ENCODE measurements at places on chromosomes 11 and 22.

DNA sequence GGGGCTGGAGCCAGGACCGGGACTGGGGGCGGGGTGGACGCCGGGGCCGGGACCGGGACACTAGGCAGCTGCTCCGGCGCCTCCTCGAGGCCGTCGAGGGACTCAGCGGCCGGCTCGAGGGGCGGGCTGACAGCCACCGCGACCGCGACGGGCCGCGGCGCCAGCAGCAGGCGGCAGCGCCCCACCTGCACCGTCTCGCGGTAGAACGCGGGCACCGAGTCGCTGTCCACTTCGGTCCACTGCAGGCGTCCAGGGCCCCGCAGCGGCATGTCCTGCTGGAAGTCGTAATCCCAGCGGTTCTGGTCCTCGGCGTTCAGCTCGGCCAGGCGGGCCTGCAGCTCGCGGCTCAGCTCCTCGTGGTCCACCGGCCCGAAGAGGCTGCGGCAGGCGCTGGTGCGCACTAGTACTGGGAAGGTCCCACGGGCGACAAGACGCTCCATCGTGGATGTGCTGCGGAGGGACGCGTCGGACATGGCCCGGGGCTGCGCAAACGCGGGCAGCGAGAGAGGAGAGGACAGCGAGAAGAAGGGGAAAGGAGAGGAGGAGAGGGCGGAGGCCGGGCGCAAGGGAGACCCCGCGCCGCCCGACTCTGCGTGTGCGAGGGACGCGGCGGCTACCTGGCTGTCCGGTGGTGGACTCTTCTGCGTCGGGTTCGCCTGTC is 428 bp downstream of the CDKN1C start:
- DNase-seq: no peak

- no peak for DNase-seq
Observed at GRCh38 chr22:44438481-44439131, 59.4 kb downstream of the RTL6 start.

DNA sequence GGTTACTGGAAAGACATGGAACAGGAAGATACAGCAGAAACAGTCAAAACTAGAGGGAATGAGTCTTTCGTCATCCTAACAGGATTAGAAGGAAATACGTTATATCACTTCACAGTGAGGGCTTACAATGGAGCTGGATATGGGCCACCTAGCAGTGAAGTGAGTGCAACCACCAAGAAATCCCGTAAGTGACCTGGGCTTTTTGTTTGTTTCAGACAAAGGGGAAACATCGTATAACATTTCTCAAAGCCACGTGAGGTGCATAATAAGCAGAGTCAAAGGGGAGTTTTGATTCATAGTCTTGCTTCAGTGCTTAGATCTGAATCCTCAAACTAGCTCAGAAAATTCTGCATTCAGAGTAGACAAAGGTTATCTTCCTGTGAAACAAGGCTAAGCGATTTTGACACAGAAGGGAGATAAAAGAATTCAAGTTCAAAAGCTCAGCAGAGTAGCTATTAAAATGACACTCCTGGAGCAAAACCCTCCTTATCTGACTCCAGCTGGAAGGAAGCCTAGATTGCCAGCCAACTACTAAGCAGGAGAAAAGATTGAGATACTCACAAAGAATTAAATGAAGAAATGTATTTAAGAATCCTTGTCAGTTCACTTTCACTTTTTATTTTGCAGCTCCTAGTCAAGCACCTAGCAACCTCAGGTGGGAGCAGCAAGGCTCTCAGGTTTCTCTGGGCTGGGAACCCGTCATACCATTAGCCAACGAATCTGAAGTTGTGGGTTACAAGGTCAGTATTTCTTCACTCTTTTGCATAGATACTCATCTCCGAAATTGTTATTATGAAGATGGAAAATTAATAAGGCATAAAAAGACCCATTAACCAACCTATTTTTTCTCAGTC is 346.4 kb upstream of the ARHGAP42 start:
- no peak for DNase-seq

DNA sequence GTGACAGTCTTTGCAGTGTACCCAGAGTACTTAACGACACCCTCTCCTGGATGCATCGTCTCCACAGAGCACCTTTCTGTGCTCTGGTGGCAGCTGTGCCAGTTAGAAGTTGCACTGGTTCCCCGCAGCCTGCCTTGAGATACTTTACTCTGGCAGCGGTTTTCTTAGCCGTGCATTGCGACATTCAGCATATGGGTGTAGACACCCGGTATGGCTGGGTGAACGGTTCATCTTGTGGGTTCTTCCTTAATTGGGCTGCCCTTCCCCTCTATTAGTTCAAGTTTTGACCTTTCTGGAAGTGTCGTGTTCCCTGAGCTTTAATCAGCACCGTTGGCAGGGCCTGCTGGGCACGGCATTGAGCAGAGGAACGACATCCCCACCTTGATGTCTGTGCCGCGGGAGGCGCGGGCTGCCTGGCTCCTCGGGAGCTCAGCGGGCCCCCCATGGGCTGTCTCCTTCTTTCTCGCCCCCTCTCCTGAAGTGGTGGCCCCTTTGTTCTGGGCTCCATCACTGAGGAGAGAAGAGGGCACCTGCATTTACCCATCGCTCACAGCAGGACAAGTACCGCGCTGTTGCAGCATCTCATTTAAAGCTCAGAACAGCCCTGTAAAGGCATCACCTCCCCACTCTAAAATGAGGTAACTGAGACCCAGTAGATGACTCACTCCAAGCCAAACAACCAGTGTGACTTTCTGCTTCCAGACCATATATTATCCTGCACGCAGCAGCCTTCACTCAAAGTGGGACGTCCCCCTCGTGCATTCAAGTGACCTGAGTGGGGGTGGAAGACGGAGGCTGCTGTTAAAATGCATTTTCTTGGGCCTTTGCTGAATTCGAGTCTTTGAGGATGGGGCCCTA is 13.3 kb downstream of the FAM83F start:
- DNase-seq: no peak

DNA sequence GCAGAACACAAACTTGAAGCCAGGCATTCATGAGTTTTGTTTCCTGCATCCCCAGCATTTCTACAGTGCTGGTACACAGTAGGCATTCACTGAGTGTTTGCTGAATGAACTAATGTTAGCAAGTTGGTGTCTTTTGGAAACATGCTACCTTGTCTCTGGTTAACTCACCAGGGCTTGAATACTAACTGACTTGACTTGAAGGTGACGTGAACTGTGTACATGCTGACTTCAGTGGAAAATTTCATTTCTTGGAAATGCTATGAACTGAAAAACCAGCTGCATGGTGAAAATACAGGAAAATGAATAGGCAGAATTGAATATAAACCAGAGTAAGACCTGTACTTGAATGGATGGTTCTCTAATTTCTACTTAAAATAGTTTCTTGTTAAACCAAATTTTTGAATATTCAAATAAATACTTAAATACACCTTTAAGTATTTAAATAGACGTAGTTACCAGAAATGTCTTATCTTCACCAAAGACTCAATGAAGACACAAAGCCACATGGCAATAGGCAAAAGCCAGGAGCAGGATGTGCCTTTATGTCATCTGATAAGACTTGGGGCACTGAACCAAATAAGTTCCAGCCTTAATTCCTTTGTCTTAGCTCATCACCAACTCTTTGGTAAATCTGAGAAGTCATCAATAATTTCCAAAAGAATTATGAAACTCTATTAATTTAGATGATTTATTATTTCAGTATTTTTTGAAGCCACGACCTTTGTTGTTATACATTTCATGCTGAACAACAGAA is 39.7 kb upstream of the POU2AF2 start:
- DNase-seq: no peak

DNA sequence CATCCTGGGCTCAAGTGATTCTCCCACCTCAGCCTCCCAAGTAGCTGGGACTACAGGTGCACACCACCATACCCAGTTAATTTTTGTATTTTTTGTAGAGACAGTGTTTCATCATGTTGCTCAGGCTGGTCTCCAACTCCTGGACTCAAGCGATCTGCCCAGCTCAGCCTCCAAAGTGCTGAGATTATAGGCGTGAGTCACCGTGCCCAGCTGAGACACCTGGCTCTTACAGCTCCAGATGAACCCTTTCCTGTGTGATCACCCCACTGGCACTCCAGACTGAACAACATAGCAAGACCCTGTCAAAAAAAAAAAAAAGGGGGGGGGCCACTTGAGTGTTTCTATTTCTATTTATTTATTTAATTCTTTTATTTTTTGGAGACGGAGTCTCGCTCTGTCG is 1.0 kb upstream of the ADSL start:
- DNase-seq: no peak

DNA sequence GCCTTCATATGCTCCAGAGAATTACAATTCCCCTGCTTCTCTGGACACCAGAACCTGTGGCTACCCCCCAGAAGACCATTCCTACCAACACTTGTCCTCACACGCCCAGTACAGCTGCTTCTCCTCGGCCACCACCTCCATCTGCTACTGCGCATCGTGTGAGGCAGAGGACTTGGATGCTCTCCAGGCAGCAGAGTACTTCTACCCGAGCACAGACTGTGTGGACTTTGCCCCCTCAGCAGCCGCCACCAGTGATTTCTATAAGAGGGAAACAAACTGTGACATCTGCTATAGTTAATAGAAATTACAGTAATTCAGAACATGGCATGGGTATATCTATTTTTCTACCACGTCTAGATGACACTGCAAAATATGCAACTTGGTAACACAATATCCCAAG is 9.8 kb downstream of the POU2AF3 start:
- DNase-seq: no peak

DNA sequence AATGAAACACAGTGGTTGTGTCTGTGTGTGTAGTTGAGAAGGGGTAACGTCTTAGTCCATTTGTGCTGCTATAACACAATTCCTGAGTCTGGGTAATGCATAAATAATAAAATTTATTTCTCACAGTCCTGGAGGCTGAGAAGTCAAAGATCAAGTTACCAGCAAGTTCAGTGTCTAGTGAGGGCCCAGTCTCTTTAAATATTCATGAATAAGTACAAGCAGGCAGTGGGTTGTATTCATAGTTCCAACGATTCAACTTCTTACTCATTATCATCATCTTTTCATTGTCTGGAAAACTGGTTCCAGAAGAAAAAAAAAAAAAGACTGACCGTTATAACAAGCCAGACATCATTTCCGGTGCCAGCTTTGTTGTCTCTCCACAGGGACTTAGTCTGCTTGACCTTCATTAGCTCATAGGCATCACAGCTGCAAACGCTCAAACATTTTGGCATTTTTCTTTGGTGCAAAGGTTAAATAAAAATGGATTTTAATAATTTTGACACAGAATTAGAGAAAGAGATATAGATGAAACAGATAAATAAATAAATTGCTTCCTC is 1297.5 kb downstream of the LRRC4C start:
- no peak for DNase-seq

GRCh38 chr11:93524858-93525257 is 18.3 kb downstream of the SMCO4 start:
- no peak for DNase-seq

GRCh38 chr22:43118024-43118849 is 7.7 kb downstream of the BIK start:
- no peak for DNase-seq

- no peak for DNase-seq
Observed at GRCh38 chr11:112288021-112288420, 27.4 kb upstream of the PLET1 start.

- no peak for DNase-seq
Observed at GRCh38 chr22:22897091-22897490, 9.5 kb downstream of the IGLL5 start.

- DNase-seq: no peak
Observed at GRCh38 chr11:15783619-15784018, 572.7 kb downstream of the SOX6 start.

DNA sequence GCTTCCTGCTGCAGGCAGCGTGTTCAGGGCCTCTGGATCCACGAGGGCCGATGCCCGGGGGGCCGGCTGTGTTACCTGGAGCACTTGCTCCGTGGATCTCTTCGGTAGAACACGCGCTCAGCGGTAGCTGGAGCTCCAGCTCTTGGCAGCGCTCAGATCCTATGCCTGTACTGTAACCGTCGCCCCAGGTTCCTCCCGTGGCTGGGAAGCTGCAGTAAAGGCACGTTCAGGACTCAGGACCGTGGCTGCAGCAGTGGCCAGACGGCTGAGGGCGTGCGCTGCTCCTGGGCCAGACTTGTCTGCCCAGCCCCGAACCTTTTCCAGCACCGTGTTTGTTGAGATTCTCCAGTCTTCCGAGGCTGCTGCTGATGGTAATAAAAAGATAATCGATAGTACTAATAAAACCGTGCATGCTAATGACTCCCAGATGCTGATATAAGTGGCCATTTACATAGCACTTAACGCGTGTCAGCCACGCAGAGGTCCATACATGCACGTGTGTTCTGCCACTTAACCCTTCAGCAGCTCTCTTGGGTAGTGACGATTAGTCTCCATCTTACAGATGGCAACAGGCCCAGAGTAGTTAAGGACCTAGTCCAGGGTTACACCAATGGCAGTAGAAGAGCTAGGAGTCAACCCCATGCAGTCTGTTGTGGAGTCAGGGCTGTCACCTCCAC is 1.4 kb downstream of the MOV10L1 start:
- DNase-seq: no peak

DNA sequence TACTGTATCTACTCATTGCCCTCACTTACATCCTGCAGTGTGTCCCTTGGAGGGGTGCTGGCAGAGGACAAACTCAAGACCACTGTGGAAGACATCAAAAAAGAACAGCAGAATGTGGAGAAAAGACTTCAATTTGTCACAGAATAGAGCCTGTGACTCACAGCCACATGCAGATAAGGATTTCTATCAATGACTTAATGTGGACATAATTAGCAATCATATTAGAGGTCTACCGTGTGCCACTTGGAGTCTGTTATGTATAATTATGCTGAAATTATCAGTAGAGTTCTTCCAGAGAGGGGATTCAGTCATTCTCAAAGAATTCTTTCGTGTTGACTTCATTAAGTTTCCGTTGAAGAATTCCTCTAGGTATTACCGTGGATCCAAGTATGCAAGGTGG is 473.5 kb downstream of the MIAT start:
- DNase-seq: no peak

GRCh38 chr11:95671768-95672167 is 117.8 kb downstream of the FAM76B start:
- DNase-seq: no peak

DNA sequence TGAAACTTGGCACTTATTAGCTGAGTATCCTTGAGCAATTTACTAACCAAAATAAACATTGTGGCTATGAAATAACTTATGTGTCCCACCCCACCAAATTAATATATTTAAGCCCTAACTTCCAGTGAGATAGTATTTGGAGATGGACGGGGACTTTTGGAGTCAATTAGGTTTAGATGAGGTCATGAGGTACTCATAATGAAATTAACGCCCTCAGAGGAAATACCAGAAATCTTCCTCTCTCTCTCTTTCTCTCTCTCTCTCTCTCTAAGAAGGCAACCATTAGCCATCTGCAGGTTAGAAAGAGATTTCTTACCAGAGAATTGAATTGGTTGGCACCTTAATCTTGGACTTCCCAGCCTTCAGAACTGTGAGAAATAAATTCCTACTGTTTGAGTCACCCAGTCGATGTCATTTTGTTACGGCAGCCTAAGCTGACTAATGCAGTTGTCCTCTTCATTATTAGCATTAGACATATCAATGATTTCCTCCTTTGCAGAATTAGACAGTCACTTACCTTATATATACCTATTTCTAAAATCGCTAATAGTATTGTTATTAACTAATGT is 1284.0 kb downstream of the FAM181B start:
- DNase-seq: no peak

DNA sequence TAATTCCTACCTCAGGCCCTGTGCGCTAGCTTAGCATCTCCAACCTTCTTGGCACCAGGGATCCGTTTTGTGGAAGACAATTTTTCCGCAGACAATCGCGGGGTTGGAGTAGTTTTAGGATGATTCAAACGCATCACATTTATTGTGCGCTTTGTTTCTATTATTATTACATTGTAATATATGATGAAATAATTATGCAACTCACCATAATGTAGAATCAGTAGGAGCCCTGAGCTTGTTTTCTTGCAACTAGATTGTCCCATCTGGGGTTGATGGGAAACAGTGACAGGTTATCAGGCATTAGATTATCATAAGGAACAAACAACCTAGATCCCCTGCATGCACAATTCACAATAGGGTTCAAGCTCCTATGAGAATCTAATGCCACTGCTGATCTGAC is 52.3 kb downstream of the AMOTL1 start:
- DNase-seq: no peak

Data from NCI-H1048 (cell line).